ENCODE measurements at places on chromosomes 6 and 20. TPM values are rescaled to one million over a fixed set of nuclear protein-coding genes. Genes with fewer than 3 reads are reported as not detected.

Gene C20orf202
- not detected for total RNA-seq

Gene CALHM6
- total RNA-seq: not detected

Gene PLEKHG1
- total RNA-seq: 0.08 TPM

Gene BANF2
- not detected for total RNA-seq

Gene SLC32A1
- total RNA-seq: not detected

Gene CAGE1
- 0.08 TPM for total RNA-seq

Gene OPRM1
- total RNA-seq: not detected

Gene DTD1
- total RNA-seq: 70.2 TPM

Gene ZBTB12
- total RNA-seq: 0.53 TPM

Gene THBD
- 4.7 TPM for total RNA-seq

Gene ARMH2
- not detected for total RNA-seq

Gene ADGRB3
- total RNA-seq: not detected

Gene SYCP2L
- not detected for total RNA-seq

Gene LZTS3
- total RNA-seq: 3.9 TPM

Gene PTCHD4
- 1.4 TPM for total RNA-seq

Gene OPN5
- not detected for total RNA-seq

Gene SLC35D3
- not detected for total RNA-seq

Gene DEFB132
- total RNA-seq: not detected

Gene ELOVL2
- total RNA-seq: 6.8 TPM

Gene ZC2HC1B
- total RNA-seq: not detected

Gene IPCEF1
- 0.63 TPM for total RNA-seq

Gene DLK2
- not detected for total RNA-seq

Gene BPIFB2
- not detected for total RNA-seq

Gene LY6G5C
- total RNA-seq: 1.6 TPM

Gene NRSN1
- not detected for total RNA-seq

Gene HLA-A
- total RNA-seq: 1,534 TPM

Gene PARD6B
- total RNA-seq: 2.8 TPM

Gene FAM83D
- total RNA-seq: 71.4 TPM

Gene HBS1L
- total RNA-seq: 154 TPM

Gene KCNK5
- not detected for total RNA-seq

Gene DNAH8
- total RNA-seq: not detected

Gene RAMACL
- 0.24 TPM for total RNA-seq

Gene TNFRSF21
- total RNA-seq: 0.68 TPM

Gene ZFP57
- total RNA-seq: not detected

Gene CLPSL1
- total RNA-seq: not detected

Data from SJSA1 (cell line).